ENCODE measurements at places on chromosomes 7 and 10. TPM values are rescaled to one million over a fixed set of nuclear protein-coding genes. Genes with fewer than 3 reads are reported as not detected.

UBE2D4 gene
- total RNA-seq = 6.3 TPM

CPA4 gene
- total RNA-seq = 0.21 TPM

MSMB gene
- not detected for total RNA-seq

MYOZ1 gene
- not detected for total RNA-seq
